ENCODE measurements at places on chromosomes 1 and 21.

DNA sequence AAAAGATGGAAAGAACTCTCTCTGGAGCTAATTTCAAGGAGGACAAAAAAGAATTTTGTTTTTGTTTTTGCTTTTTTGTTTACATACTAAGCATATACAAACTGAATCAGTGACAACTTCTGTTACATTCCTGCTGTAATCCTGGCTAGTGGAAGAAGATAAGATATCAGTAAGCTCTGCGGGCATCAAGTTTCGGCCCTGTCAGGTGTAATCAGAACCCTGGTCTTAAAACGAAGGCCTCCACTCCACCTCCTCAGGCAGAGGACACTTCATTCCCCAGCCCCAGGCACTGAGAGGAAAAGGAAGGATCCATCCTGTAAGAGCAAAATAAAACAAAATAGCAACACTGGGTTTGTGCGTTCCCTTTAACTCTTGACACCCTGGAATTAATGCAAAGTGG lies 88.9 kb upstream of the ARHGAP29 start:
- no peak for DNase-seq

DNA sequence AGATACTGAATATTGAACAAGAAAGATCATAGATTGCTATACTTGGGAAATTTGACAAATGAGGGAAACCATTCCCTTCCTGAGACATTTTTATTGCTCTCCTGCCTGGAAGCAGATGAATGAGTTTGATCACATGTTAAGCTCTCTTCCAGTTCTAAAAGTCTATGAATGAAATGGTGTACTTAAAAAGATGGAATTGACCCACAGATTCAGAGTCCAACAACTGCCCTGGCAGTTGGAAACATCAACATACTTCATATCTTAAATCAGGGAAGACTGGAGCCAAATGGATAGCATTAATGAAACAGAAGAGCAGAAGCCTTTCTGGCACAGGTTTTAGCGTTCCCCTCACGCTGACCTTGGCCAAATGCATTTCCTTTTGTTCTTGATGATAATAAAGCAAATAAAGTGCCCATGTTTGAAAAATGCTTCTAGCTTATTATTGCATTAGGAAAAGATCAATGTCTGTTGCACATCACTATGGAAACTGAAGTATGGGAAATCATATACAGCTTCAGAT lies 142.6 kb downstream of the ESRRG start:
- DNase-seq, result no peak

GRCh38 chr1:198496216-198497143 lies 44.0 kb downstream of the ATP6V1G3 start:
- DNase-seq, result no peak

DNA sequence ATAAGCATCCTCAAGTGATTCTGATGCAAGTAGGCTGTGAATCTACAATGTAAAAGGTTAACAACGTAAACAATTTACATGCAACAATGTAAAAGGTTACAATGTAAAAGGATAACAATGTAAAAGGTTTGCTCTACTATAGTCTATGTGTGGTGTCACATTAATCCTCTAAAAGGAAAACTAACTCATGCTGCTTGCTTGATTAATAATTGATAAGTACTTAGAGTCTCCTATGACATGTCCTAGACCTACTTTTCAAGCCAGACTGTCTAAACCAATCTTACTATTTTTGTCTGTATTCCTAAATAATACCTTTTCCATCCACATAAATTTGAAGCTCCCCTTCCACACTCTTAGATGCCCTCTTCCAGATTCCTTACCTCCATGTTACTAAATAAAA lies 606.8 kb downstream of the LTN1 start:
- no peak for DNase-seq

DNA sequence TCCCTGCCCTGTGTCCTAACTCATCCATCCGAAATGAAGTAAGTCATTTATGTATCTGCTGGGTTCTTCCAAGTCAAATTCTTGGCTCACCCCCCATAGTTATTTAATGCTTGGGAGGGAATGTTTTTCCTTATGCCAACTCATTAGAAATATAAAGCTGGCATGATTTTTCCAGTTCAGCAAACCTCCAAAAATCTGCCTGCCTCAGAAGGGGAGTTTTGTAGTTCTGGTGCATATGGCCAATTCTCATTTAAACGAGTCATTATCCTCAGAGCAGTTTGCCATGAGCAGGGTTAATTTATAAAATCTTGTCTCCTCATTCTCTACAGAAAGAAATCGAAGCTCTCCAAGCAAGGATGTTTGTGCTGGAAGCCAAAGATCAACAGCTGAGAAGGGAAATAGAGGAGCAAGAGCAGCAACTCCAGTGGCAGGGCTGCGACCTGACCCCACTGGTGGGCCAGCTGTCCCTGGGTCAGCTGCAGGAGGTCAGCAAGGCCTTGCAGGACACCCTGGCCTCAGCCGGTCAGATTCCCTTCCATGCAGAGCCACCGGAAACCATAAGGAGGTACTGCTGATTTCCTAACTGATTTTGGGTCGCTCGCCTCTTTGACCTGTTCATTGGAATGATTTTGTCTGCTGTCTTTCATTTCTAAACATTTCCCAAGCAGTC lies 144.1 kb downstream of the DISC1 start:
- no peak for DNase-seq

DNA sequence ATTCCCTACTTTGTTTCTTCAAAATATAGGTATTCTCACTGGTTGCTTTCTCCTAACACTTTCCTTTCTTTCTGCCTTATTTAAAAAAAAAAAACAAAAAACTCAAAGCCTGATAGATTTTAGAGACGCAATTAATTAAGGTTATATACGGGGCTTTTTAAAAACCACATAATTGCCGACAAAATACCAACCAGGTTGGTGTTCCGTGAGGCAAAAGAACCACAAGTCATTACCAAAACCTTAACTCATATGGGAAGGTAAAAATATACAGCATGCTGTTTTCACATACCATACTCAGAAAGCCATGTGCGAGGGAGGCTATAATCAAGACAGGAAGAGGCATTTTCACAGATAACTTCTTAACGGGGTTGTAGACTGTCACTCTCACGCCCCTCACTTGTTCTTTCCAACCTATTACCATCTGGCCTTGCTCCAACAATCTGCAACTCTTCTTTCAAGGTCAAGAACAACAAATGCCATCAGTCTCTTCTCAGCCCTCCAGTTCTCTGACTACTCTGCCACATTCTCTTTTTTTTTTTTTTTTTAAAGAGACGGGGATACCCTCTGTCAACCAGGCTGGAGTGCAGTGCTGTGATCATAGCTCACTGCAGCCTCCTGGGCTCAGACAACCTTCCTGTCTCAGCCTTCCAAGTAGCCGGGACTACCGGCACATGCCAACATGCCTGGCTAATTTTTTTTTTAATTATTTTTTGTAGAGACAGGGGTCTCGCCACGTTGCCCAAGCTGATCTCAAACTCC lies 102.6 kb downstream of the APP start:
- no peak for DNase-seq

DNA sequence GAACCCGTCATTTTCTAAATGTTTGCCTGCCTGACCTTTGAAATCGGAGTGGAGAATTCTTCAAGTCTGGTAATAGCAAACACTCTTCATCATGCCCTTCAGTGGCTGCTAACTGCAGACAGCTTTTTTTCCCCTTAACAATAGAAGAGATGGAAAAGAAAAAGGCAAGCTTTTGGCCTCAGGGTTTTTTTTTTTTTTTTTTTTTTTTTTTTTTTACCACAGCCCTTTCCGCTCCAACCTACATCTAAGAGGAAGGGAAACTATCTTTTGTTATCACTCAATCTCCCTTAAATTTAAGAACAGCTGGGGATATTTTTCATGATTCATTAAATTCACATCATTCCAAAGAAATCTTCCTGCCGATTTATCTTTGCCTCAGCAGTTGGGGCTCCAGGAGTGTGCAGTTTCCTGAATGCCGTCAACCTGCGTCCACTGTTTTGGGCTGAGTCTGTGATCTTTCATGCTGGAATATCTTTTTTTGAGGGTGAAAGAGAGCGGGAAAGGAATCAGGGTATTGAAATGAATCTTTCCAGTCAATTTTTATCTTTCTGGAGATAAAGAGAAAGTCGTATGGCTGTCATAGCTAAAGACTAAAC lies 144.5 kb upstream of the SMYD2 start:
- no peak for DNase-seq

DNA sequence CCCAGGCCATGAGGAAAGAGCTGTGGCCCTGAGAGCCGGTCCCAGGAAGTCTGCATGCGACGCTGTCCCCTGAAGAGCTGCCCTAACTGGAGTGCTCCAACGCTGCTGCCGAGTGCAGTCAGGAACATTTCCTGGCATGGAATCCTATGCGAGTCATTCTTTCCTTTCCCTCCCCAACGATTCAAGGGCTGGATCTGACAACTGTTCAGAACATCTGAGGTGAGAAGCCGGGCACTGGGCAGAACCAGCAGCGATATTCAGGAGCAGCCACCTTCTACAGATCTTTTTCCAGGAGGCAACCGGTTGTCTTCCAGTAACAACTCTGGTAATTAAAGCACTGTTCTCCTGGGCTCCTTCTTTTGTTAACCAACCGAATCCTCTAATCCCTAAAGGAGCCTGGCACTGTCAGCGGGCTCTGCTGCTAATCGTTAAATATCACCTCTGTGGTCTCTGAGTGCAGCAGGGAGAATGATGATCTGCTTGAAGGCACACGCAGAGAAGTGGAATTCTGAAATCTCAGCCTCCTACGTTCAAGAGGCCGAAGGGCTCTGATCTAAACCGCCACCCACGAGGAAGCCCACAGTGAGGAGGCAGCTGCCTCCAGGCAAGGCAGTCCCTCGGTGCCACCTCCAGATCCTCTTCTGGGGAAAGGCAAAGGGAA lies 55.8 kb downstream of the SLC45A1 start:
- no peak for DNase-seq

GRCh38 chr1:28078680-28079626 lies 9.5 kb downstream of the EYA3 start:
- no peak for DNase-seq

GRCh38 chr1:4084896-4085295 lies 184.8 kb upstream of the C1orf174 start:
- no peak for DNase-seq

DNA sequence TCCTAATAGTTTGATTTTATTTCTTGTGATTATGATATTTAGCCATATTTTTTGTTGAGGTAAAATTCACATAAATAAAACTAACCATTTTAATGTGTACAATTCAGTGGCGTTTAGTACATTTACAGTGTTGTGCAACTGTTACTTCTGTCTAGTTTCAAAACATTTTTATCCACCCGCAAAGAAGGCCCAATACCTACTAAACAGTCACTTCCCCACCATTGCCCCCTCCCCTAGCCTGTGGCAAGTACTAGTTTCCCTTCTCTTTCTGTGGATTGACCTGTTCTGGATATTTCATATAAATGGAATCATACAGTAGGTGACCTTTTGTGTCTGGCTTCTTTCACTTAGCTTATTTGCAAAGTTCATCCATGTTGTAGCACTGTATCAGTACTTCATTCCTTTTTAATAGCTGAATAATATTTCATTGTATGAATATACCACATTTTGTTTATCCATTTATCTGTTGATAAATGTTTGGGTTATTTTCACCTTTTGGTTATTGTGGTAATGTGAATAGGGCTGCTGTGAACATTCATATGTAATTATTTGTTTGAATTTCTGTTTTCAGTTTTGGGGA lies 4.1 kb downstream of the FLVCR1 start:
- no peak for DNase-seq

DNA sequence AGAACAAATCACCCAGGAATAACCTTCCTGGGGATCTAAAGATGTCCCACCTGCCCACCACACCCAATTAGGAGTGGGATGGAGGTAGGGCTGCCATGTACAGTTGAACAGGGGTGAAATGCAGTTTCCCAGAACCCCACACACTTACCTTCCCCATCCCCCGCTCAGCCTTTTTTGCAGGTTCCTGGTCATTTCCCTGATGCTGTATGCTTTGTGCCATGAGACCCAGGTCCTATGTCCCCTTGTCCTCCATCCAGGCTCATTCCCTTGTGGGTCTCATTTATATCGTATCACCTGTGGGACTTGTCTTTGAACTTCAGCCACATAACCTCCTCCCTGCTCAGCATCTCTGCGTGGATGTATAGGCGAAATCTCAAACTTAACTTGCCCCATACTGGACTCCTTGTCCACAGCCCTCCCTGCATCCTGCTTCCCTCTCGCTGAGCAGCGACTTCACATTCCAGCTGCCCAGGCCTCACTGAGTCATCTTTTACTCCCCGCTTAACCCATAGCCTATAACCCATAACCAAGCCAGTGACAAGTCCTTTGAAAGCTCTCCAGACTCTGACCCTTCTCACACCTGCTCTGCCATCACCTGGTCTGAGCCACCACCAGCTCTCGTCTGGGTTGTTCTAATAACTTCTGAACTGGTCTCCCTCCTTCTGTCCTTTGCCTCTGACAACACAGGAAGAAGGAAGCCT lies 4.7 kb downstream of the LDLRAD2 start:
- DNase-seq, result no peak

- no peak for DNase-seq
Observed at GRCh38 chr1:48841966-48842365, 65.3 kb upstream of the BEND5 start.

DNA sequence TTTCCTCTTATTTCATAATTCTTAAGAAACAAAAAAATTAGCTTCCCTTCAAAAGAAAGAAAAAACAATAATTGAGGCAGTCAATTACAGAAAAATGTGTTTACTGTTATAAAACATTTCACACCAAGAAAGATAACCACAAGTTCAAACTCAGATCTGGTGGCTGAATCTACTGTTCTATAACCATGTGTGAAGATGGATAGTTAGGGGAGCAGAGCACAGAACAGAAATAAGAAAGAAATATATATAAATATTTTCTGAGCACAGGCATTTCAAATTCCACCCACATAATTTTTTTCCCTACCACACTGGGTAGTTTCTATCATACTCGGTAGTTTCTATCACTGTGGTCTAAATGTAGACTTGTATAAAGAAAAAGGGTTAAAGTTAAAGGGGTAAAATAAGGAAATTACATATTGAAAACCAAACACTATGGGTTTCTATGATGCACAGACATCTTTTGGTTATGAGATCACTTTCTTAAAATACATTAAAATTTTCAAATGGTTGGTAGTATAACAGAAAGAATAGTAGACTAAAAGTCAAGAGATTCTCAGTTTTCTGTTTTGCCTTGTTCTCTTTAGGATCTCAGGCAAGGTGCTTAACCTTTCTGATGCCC lies 10.8 kb downstream of the LYST start:
- no peak for DNase-seq

- DNase-seq, result no peak
Observed at GRCh38 chr1:31798433-31799195, 17.2 kb downstream of the SPOCD1 start.

GRCh38 chr1:17330856-17331255 lies 22.9 kb downstream of the PADI4 start:
- DNase-seq, result no peak
